ENCODE measurements at places on chromosomes 1 and 21. TPM values are rescaled to one million over a fixed set of nuclear protein-coding genes. Genes with fewer than 3 reads are reported as not detected.

DNA sequence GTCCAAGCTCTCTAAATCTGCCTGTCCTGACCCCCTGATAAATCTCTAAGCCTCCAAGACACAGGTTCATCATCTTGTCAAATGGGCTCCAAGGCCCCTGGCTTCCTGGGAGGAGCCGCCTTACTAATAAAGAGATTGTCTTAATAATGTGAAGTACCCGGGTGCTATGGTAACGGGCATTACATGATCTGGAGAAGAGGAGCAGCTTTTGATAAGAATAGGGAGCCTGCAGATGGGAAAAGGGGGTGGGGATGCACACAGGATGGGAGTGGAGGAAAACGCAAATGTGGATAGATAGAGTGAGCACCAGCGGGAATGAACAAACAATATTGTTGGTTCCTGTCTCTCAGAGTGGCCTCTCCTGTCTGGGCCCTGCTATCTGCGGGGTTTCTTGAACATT, 11.9 kb upstream of the RXRG start:
- no peak for DNase-seq

GRCh38 chr1:201761178-201761577, 67.8 kb upstream of the IPO9 start:
- DNase-seq = no peak

GRCh38 chr1:31447210-31447609, 34.2 kb downstream of the SERINC2 start:
- DNase-seq = no peak

DNA sequence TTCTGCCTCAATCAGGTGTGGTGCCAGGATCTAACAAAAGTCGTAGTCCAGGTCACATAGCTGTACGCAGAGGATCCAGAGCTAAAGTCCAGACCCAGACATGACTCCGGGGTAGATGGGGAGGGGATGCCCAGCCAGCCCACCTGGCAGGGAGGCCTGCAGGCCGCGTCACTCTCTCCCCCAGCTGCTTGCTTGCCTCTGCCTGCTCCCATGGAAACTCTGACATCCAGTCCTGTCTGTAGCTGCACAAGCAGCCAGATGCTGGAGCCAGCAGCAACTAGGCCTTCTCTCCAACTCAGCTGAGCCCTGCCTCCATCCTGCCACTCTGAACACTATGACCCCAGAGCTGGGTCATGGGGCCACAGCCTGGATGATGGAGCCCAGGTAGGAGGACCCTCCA, 8.1 kb downstream of the COL8A2 start:
- DNase-seq = no peak

- DNase-seq = no peak
Measured at GRCh38 chr1:24118410-24119242, 6.7 kb upstream of the MYOM3 start.

DNA sequence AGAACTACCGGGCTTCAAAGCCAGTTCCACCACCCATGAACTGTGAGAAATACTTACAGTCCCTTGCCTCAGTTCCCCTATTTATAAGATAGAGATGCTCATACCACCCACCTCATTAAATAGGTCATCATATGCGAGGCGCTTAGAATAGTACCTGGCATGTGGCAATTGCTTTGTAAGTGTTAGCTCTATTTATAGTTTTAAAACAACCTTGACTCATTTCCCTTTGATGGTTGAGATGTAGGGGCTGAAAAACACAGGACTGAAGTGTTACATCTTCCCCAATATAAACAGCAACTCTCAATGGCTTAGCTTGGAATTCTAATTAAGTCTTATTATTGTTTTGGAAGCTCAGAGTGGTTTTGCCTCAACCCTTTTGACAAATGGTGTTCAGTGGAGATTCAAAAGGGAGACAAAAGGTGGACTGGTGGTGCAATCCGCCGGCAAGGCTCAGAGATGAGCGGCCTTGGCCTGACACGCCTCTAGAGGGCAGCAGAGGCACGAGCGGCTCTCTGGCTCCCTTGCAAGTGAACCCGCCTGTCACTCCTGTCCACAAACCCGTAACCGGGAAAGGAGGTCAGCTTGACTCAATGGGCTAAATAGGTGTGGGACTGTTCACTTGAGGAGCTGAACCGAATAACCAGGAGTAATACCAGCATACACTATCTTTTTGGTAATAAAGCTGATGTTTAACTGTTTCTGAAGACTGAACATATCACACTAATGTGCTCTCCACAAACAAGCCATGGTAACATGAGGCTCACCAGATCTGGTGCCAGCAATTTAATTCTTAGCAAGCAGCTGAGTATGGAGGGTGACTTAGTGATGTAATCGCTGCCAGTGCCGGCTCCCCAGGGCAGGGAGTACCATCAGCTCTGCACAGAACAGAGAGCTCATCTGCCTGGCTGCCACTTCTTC, 19.5 kb upstream of the SMYD2 start:
- DNase-seq = peak; percentile 64

- DNase-seq = no peak
Measured at GRCh38 chr21:28298251-28298672, 694.4 kb downstream of the LTN1 start.

DNA sequence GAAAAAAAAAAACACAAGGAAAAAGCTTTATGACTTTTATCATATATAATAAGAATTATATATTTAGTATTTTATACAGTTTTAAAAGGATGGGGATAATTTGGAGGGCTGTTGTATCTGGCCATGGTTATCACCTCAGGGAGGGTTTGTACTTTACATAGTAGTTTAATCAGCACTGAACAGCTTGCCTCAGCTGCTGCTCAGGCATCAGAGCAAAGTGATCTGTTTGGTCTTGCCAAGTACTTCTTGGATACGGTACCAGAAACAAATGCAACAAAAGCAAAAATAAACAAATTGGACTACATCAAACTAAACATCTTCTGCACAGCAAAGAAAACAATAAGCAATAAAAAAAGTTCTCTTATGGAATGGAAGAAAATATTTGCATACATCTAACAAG, 2.6 kb upstream of the SPTA1 start:
- DNase-seq = no peak

DNA sequence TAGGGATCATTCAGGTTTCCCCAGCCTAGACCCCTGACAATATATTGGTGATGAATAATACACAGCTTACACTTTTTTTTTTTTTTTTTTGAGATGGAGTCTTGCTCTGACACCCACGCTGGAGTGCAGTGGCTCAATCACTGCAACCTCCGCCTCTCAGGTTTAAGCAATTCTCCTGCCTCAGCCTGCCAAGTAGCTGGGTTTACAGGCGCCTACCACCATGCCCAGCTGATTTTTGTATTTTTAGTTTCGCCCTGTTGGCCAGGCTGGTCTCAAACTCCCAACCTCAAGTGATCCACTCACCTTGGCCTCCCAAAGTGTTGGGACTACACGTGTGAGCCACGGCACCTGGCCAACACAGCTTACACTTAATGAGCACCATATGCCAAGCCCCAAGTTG, 7.2 kb downstream of the VASH2 start:
- no peak for DNase-seq

- no peak for DNase-seq
Measured at GRCh38 chr1:223748773-223749733, 36.7 kb downstream of the CAPN2 start.

DNA sequence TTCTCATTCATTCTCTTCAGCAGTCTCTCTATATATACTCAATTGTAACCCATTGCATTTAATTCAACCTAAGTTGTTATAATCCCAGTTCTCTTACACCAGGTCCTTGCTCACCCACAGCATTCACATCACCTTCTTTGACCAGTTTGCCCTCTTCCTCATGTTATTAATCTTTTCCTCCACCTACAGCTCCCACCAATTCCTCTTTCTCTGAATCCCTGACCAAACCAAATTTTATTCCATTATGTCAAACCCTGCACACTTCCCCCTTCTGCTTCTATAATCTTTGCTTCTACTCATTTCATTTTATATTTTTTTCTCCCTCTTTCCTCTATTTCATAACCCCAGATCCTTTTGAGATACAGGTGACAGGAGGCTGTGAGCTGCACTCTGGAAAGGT, 1.4 kb downstream of the CD1A start:
- DNase-seq = no peak

C1orf53 gene
- total RNA-seq = 2.4 TPM

TNNI3K gene
- not detected for total RNA-seq

ERICH3 gene
- total RNA-seq = not detected

SLAMF9 gene
- 0.44 TPM for total RNA-seq

AXDND1 gene
- total RNA-seq = 0.21 TPM

P3R3URF gene
- total RNA-seq = not detected

CELA2B gene
- not detected for total RNA-seq

SPATA1 gene
- 0.56 TPM for total RNA-seq

SLAMF6 gene
- total RNA-seq = not detected
